Karpas-422 (cell line): ENCODE measurements at places on chromosomes 2 and 18. TPM values are rescaled to one million over a fixed set of nuclear protein-coding genes. Genes with fewer than 3 reads are reported as not detected.

DNA sequence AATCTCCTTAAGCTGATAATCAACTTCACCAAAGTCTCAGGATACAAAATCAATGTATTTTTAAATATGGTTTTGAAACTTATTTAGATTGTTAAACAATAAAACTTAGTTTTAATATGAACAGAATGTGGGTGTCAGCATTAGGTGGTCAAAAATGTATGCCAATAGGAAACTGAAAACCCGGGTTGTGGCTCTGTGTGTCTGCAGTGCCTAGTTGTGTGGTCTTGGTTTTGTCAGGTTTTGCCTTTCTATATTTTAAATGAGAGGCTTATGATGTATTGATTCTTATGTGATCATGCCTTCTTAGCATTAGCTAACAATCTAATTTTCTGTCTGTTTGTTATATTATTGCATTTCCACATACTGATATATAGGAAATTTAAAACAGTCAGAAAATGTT is 227.8 kb downstream of the ZNF407 start:
- no peak for DNase-seq

GRCh38 chr2:102604769-102605168 is 14.6 kb upstream of the SLC9A2 start:
- no peak for DNase-seq

- DNase-seq: no peak
Measured at GRCh38 chr18:49813069-49813318, 339 bp downstream of the ACAA2 start.

GRCh38 chr2:155947069-155947468 is 385.5 kb downstream of the NR4A2 start:
- no peak for DNase-seq

DNA sequence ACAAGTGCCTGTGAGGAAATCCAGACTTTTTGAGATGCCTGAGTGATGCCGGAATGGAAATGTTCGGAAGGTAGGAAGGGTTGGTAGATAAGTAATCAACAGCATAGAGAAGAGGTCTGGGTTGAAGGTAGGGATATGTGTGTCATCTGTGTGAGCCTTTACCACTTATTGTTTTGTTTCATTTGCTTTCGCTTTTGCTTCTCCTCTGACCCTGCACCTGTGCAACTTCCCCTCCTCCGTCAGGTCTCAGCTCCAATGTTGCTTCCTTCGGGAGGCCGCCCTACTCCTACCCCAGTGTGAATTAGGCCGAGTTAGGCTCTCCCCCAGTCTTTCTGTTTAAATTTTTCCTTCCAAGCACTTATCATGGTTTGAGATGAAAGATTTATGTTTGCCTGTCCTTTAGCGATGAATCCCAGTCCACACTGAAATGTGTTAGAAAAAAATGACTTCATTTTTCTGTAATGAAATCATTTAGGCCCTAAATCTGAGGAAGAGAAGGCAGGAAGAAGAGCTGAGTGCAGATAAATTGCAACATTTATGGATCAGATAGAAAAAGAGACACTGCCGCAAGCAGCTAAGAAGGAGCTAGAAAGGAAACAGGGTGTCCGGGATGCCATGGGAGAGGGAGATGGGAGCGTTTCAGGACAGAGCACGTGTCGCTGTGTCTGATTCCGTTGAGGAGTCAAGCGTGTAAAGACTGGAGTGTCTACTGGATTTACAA is 139.6 kb upstream of the PELI1 start:
- no peak for DNase-seq

DNA sequence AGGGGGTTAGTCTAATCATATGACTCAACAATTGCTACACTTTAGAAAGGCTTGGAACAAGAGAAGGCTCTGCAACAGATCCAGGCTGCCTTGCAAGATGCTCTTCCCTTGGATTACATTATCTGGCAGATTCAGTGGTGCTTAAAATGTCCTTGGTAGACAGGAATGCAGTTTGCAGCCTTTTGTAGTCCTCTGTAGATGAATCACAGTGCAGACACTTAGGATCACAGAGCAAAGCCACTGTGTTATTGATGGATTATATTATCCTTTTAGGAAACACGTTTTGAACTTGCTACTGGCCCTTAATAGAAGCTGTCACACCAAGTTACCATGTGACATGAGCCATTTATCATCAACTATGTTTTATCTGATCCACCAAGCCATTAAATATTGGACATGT is 152.2 kb downstream of the CBLN2 start:
- DNase-seq: no peak

- DNase-seq: no peak
Measured at GRCh38 chr2:239790313-239790712, 234.8 kb downstream of the NDUFA10 start.

- peak; percentile 64 for DNase-seq
Measured at GRCh38 chr2:70144443-70145143, 46.2 kb downstream of the C2orf42 start.

Gene STAT4
- total RNA-seq: not detected in 2 replicates

Gene VIL1
- not detected in 2 replicates for total RNA-seq

Gene PTPRN
- not detected in 2 replicates for total RNA-seq

Gene ANKRD30B
- not detected in 2 replicates for total RNA-seq
